ENCODE measurements at places on chromosomes 6 and 20. TPM values are rescaled to one million over a fixed set of nuclear protein-coding genes. Genes with fewer than 3 reads are reported as not detected.
A peak's percentile ranks its signal among the peaks of the same experiment; 100 is the strongest.

GRCh38 chr6:89553431-89553830 is 85.1 kb downstream of the LYRM2 start:
- no peaks in the 10 kb centered on the region for H3K36me3 ChIP-seq
- no peak overlapping the region for H3K27ac ChIP-seq
- H3K4me3 ChIP-seq, result no peak overlapping the region
- DNase-seq, result no peak

GRCh38 chr6:139514819-139515218 is 140.4 kb upstream of the CITED2 start:
- peaks cover 26% of the 10 kb centered on the region for H3K4me1 ChIP-seq
- no peaks in the 10 kb centered on the region for H3K36me3 ChIP-seq
- no peak for DNase-seq
- H3K4me3 ChIP-seq, result no peak overlapping the region
- H3K27ac ChIP-seq, result no peak overlapping the region

DNA sequence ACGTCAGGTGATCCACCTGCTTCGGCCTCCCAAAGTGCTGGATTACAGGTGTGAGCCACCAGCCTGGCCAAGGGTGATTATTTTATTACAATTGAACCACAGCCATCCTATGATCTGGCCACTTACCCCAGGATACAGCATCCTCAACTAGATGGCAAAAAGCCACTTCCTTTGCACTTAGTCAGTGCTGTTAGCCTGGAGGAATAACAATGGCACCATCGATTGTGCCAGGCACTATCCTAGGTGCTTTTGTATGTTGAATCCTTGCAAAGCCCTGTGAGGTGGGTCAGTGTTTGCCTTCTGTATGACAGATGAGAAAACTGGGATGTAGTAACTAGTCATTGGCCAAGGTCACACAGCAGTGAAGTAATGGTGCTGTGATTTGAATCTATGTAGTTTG is 11.2 kb upstream of the TTPAL start:
- H3K36me3 ChIP-seq, result no peaks in the 10 kb centered on the region
- H3K4me3 ChIP-seq, result no peak overlapping the region
- no peaks in the 10 kb centered on the region for H3K27me3 ChIP-seq
- no peaks in the 10 kb centered on the region for H3K4me1 ChIP-seq
- no peak overlapping the region for H3K27ac ChIP-seq

GRCh38 chr6:109051301-109052017 is 43.2 kb downstream of the SESN1 start:
- peaks cover 62% of the 10 kb centered on the region for H3K4me1 ChIP-seq
- no peaks in the 10 kb centered on the region for H3K36me3 ChIP-seq
- peak overlapping the region; percentile 50 for H3K27ac ChIP-seq
- DNase-seq, result no peak
- H3K27me3 ChIP-seq, result no peaks in the 10 kb centered on the region
- H3K4me3 ChIP-seq, result no peak overlapping the region

- no peak for DNase-seq
- H3K27me3 ChIP-seq, result no peaks in the 10 kb centered on the region
- no peaks in the 10 kb centered on the region for H3K36me3 ChIP-seq
- H3K4me1 ChIP-seq, result peaks cover 38% of the 10 kb centered on the region
- H3K27ac ChIP-seq, result no peak overlapping the region
- H3K4me3 ChIP-seq, result no peak overlapping the region
Observed at GRCh38 chr20:49987015-49987867, 4.5 kb downstream of the SNAI1 start.

DNA sequence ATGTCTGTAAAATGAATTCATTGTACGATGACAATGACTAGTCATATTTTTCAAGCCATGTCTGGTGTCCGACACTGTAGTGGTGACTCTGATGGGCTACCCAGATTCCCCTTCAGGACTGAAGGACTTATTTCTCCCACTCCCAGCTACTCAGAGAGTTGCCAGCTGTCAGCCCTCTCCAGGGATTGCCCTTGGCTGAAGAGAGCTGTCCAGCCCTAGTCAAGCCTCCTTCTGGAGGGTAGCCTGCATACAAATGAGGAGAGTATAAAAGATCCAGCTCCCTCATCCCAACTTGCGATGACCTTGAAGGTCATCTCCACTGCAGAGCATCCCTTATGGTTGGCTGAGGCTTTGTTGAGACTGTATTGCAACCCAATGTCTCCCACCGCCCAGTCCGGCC is 29.9 kb downstream of the JPH2 start:
- H3K4me3 ChIP-seq, result no peak overlapping the region
- H3K4me1 ChIP-seq, result peaks cover 45% of the 10 kb centered on the region
- no peaks in the 10 kb centered on the region for H3K27me3 ChIP-seq
- peaks cover 34% of the 10 kb centered on the region for H3K36me3 ChIP-seq
- no peak for DNase-seq

- H3K4me1 ChIP-seq, result no peaks in the 10 kb centered on the region
- no peak overlapping the region for H3K4me3 ChIP-seq
- no peaks in the 10 kb centered on the region for H3K27me3 ChIP-seq
- no peak overlapping the region for H3K27ac ChIP-seq
Observed at GRCh38 chr20:51187261-51187660, 164.4 kb upstream of the KCNG1 start.

DNA sequence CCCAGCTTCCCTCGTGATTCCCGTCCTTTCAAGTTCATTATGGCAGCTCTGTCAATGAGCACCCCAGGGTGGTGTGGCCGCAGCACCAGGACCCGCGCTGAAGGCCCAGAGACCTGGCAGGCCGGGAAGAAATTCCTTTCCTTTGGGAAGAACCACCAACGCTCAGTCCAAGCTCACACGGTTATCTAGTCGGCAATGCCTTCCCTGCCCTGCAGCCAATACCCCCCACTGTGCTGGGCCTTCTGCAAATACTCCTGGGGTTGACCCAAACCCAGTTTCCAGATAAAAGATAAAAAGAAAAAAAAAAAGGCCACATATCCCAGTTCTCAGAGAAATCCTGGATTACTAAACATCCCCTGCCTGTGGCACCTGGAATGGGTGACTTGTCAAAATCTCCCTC is 28.7 kb downstream of the PXDC1 start:
- peaks cover 34% of the 10 kb centered on the region for H3K36me3 ChIP-seq
- no peaks in the 10 kb centered on the region for H3K27me3 ChIP-seq
- DNase-seq, result no peak
- H3K4me1 ChIP-seq, result no peaks in the 10 kb centered on the region
- H3K27ac ChIP-seq, result no peak overlapping the region
- H3K4me3 ChIP-seq, result no peak overlapping the region

GRCh38 chr6:99177736-99178135 is 171.7 kb downstream of the FAXC start:
- no peak overlapping the region for H3K4me3 ChIP-seq
- DNase-seq, result no peak
- no peak overlapping the region for H3K27ac ChIP-seq

DNA sequence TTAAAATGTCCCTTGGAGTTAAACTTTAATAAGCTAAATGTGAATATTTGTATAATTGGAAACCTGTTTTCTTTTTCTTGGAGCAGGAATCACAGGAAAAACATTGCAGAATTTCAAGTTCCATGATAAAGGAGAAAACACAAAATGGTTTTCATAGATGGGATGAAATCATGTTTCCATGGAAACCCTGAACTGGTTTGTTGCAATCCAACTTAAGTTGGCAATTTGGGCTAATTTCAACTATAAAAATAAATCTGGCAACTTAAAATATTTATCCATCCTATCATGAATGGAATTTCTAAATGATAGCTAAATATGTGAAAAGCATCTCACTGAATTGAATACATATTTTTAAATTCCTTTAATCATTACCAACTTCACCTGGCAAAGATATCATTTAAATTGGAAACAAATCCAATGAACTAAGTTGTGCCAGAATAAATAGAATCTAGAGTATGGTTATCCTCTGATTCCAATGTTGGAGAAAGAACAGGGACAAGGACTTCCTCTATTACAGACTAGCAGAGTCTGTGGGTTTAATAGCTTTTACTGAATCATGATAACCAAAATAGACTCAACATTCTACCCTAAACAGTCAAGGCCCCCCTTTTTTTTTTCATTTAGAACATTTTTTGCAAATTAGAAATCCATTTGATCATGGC is 33.2 kb downstream of the COL21A1 start:
- DNase-seq, result no peak
- H3K27me3 ChIP-seq, result peaks cover 2% of the 10 kb centered on the region
- no peak overlapping the region for H3K4me3 ChIP-seq
- H3K4me1 ChIP-seq, result no peaks in the 10 kb centered on the region
- H3K27ac ChIP-seq, result no peak overlapping the region
- no peaks in the 10 kb centered on the region for H3K36me3 ChIP-seq

DNA sequence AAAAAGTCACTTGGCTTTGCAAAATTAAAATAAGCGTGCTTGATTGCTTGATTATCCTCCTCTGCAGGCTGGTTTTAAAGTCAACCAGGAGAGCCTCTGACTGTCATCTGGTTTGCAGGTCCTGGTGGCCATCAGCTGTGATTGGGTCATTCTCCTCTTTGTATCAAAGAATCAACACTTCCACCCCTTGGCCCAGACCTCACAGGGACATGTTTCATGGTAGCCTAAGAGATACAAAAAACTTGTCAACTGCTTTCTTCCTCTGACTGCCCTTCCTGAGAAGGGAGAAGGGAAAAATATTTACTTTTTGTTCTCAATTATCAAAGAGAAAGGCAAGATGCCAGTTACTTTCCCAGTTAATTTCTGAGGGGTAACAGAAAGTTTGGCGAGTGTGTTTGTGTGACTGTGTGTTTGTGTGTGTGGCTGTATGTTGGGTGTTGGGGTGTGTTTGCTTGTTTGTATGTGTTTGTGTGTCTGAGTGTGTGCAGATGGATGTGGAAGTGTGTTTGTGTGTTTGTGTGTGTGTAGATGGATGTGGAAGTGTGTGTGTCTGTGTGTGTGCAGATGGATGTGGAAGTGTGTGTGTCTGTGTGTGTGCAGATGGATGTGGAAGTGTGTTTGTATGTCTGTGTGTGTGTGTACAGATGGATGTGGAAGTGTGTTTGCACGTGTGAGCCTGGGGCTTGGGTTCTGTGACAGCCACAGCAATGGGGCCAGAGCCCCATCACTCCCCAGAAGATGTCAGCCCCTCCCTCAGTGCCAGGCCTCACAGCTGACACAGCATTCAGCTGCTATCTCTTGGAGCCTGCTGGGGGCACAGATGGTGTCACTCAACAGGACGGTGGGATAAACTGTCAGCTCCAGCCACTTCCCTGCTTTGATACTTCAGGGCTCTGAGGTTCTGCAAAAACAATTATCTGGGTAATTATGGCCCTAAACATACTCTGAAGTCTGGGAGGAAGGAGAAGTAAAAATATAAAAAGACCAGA is 98.6 kb upstream of the RNF24 start:
- no peak overlapping the region for H3K27ac ChIP-seq
- no peaks in the 10 kb centered on the region for H3K36me3 ChIP-seq
- peaks cover 6% of the 10 kb centered on the region for H3K4me1 ChIP-seq
- no peaks in the 10 kb centered on the region for H3K27me3 ChIP-seq

DNA sequence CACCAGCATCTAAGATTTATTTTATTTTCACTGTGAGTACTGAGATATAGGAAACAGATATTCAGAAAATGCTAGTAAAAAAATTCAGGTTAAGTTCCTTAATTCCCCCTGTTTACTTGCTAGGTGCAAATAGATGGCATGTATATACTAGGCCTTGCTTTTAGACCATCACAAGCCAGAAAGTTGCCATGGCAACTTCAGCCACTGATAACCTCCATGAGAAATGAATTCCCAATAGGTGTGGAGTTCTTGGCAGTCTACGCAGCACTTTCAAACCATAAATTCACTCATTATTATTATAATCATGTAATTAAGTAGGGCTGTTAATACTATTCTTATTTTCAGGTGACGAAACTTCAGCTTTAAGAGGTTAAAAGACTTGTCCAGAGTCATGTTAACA is 251.6 kb upstream of the TFAP2D start:
- no peaks in the 10 kb centered on the region for H3K27me3 ChIP-seq
- H3K36me3 ChIP-seq, result no peaks in the 10 kb centered on the region
- no peak for DNase-seq
- no peaks in the 10 kb centered on the region for H3K4me1 ChIP-seq

DNA sequence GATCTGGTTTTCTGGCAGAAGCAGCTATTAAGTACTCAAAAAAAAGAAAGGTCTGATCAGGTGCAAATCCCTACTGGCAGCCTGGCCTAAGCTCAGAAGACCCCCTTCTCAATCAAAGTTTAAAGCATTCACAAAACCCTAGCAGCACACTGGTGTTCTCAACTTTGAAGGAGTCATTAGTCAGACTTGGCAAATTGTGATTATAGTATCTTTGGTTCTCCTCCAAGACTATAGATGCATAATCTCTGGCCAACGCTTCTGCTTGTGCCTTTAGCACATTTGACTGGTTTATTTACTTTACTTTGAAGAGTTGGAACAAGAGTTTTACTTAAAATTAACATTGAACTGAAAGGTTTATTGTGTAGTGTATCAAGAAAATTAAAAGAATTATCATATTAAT is 248.9 kb downstream of the PTPRK start:
- no peak overlapping the region for H3K4me3 ChIP-seq
- H3K27ac ChIP-seq, result no peak overlapping the region
- H3K27me3 ChIP-seq, result no peaks in the 10 kb centered on the region
- no peaks in the 10 kb centered on the region for H3K36me3 ChIP-seq

DNA sequence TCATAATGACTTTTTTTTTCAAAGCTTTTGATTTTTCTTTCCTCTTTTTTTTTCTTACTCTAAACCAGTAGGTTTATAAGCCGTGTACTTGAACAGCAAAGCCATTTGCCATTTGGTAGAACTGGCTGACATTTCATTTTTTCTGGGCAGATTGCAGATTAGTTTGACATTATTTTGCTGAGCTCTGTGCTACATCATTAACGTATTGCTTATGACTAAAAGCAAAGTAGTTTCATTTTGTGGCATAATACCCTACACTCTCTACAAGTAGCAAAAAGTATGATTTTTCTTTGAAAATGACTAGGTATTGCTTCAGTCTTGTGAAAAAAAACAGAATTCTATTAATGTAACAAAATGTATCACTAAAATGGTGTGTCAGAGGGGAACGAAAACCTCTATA is 141.3 kb downstream of the GRIK2 start:
- DNase-seq, result no peak
- no peaks in the 10 kb centered on the region for H3K4me1 ChIP-seq
- no peaks in the 10 kb centered on the region for H3K27me3 ChIP-seq
- H3K4me3 ChIP-seq, result no peak overlapping the region

GRCh38 chr6:56807326-56807988 is 147.4 kb upstream of the BEND6 start:
- H3K36me3 ChIP-seq, result no peaks in the 10 kb centered on the region
- H3K27me3 ChIP-seq, result no peaks in the 10 kb centered on the region
- peaks cover 87% of the 10 kb centered on the region for H3K4me1 ChIP-seq
- H3K27ac ChIP-seq, result peak overlapping the region; percentile 93
- DNase-seq, result no peak

The RMND1 gene
- 11.7 TPM for total RNA-seq

The SEC23B gene
- 8.9 TPM for total RNA-seq

The OR2J3 gene
- total RNA-seq, result not detected

The ADA gene
- 3.3 TPM for total RNA-seq

The SOX18 gene
- 11.7 TPM for total RNA-seq

The CPXM1 gene
- 0.62 TPM for total RNA-seq

The WFDC12 gene
- not detected for total RNA-seq

The SPAG4 gene
- total RNA-seq, result 1.4 TPM

The ANKRD66 gene
- not detected for total RNA-seq

Data from psoas muscle (tissue), 8 donors.